ENCODE measurements at places on chromosomes 2 and 18. TPM values are rescaled to one million over a fixed set of nuclear protein-coding genes. Genes with fewer than 3 reads are reported as not detected.

Gene INHBB
- not detected for total RNA-seq

Gene AQP12A
- not detected for total RNA-seq

GRCh38 chr2:134235510-134236144, 18.2 kb upstream of the MGAT5 start:
- H3K4me3 ChIP-seq = no peak overlapping the region
- DNase-seq = no peak
- no peak overlapping the region for H3K27ac ChIP-seq
- H3K36me3 ChIP-seq = no peaks in the 10 kb centered on the region

GRCh38 chr2:240410808-240411207, 24.7 kb upstream of the GPC1 start:
- H3K27ac ChIP-seq = no peak overlapping the region
- H3K4me1 ChIP-seq = no peaks in the 10 kb centered on the region
- no peaks in the 10 kb centered on the region for H3K27me3 ChIP-seq
- H3K36me3 ChIP-seq = no peaks in the 10 kb centered on the region
- no peak for DNase-seq

GRCh38 chr2:75389271-75389670, 171.5 kb downstream of the EVA1A start:
- DNase-seq = no peak
- H3K27ac ChIP-seq = no peak overlapping the region
- H3K36me3 ChIP-seq = no peaks in the 10 kb centered on the region
- H3K27me3 ChIP-seq = no peaks in the 10 kb centered on the region
